ENCODE measurements at places on chromosomes 1 and 21. TPM values are rescaled to one million over a fixed set of nuclear protein-coding genes. Genes with fewer than 3 reads are reported as not detected.

S1PR1 gene
- 3.7 TPM for total RNA-seq

FCMR gene
- 11.7 TPM for total RNA-seq

S100A12 gene
- total RNA-seq, result not detected

FAM229A gene
- 0.28 TPM for total RNA-seq

DNAJC11 gene
- total RNA-seq, result 62.3 TPM
